ENCODE measurements at places on chromosomes 2 and 18.

DNA sequence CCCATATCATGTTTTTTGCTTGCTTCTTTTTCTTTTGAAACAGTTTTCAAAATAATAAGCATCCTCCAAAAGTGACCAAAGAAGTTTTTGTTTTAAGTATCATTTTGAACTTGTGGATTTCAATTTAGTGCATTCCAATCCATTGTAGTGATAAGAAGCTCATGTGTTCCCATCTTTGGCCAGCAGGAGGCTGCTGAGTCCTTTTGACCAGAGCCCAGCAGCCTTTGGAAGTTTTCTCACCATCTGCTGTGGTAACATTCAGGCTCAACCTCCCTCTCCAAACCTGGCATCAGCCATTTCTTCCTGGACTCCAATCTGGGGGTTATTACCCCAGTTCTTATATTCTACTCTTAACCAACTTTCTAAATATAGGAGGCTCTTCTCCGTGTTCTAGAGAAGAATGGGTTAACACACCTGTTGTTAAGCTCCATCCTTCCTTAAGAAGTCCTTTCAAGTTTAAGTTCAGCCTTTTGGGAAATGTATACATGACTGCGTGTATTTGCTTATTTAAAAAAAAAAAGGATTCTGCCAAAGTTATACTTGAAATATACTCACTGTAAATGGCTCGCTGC, 39.0 kb upstream of the MAL start:
- peak; percentile 44 for DNase-seq

GRCh38 chr2:136131484-136131960, 13.6 kb upstream of the CXCR4 start:
- no peak for DNase-seq

DNA sequence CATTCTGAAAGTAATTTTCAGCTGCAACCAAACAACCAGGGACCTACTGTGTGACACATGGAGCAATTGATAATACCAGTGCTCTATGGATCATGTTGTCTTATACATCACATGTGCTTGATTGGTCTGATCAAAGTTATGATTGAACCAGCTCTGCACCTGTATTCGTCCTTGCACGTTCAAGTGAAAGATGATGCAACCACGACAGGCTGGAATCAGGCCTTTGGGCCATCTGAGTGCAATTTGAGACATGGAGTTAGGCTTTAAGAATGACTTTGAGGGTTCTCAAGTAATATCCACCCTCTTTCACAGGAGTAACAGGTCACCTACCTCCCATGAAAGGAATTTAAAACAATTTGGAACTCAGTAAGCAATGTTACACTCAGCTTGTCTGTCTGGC, 165.2 kb downstream of the SLC8A1 start:
- no peak for DNase-seq

DNA sequence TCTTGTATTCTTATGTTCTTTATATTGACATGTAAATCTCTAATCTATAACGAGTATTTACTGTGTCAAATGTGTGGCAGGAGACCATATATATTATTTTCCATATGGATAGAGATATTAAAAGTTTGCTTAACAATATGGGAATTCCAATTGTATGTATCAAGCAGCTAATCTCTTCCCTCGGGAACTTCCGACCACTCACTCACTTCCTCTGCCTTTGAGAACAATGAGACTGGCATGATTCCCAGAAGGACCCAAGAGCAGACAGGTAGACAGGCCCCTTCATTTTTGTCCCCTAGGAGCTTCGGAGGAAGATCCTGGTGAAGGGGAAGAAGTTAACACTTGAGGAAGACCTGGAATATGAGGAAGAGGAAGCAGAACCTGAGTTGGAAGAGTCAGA, 24.1 kb downstream of the PLCD4 start:
- no peak for DNase-seq

DNA sequence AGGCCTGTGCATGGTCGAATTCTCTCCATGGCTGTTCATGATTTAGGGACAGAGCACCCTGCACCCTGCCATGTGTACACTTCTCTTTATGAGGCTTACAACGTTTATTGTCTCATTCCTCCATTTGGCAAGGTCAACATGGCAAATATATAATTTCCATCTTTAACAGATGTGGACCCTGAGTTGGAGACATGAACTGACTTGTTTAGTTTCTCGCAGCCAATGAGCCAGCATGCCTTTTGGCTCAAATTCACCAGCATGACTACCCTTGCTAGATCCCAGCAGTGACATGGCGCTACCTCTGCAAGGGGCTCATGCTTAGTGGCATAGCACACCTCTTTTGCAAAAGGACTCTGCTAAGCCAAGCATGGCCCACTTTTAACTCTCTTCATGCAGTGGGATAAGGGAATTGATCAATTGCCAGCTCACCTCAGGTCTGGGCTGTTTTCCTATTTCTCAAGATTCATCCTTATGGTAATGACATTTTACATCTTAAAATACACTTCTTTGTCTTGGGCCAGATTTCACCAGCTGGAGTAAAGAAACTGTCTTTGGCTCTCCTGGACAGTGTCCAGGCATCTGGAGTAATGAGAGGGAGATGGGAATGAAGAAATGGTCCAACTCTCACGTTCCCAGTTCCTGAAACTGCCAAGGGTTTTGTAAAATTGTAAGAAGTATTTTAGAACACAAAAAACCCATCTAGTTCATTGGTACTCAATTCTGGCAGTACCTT, 159.5 kb downstream of the SETBP1 start:
- DNase-seq: no peak

- DNase-seq: no peak
Observed at GRCh38 chr18:13175266-13175665, 43.3 kb upstream of the LDLRAD4 start.

DNA sequence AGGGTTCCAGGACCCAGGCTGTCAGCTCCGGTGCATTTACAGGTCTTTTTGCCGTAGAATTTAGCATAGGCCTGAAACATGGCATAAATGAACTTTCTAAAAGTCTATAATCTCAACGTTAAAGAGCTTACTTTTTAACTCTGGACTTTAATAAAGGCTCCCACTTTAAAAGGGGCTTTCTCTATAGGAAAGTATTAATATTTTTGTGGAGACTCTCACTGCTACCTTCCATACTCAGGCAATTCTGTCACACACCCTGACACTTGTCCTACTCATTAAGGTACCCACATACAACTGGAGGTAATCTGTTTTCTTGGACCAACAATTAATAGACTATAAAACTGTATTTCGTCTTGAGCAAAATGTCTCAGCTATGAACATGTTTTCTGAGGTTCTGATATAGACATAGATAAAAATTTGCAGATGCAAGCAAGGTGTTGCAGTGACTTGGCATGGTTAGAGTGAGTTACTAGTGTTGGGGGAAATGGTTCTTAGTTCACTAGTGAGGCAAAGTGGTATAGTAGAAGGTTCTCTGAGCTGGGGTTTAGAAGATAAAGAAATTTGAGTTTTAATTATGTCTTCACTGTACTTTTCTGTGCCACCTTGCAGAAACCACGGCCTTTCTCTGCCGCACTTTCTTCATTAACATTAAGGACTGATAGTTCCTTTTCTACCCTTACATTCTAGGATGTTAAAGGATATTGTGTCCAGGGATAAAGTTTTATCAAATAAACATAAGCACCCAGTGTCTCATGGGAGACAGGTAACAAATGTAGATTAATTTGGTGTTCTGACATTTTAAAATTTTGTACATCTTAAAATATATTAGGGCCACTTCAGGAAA, 10.8 kb upstream of the NR4A2 start:
- DNase-seq: no peak

GRCh38 chr2:190462181-190462580, 54.0 kb downstream of the MFSD6 start:
- no peak for DNase-seq

DNA sequence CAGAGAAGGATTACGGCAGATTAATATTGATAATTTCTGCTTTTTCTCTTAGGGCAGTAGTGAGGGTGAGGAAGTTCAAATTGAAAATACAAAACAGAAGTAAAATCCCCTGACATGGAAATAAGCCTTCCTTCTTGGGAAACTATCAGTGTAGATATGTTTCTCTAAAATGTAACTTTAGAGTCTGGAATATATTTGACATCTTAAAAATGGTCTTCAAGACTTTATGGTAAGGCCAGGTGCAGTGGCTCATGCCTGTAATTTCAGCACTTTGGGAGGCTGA, 33.0 kb downstream of the INPP5D start:
- DNase-seq: no peak

DNA sequence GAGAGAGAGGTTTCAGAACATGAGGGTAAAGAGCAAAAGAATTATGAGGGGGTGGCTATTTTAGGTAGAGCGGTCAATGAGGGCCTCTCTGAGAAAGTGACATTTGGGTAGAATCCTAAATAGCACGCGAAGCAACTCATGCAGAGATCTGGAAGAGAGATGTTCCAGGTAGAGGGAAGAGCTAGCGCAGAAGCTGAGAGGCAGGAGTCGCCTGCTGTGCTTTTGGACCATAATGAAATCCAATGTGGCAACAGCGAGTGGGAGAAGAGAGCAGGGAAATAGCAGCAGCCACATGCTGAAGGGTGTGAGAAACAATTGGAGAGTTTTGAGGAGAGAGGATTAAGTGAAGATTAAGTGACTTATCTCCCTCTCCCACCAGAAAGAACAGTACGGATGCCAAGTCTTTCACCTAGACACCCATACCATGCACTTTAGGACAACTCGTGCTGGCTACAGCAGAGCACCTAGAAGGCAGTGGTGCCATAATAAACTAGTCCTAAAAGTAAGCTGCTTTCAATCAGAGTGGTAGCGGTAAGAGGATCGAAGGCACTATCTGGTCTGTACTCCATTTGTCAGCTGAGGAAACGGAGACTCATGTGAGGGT, 129.7 kb downstream of the LRP2 start:
- no peak for DNase-seq

GRCh38 chr18:33781429-33781828, 203.4 kb downstream of the ASXL3 start:
- no peak for DNase-seq

DNA sequence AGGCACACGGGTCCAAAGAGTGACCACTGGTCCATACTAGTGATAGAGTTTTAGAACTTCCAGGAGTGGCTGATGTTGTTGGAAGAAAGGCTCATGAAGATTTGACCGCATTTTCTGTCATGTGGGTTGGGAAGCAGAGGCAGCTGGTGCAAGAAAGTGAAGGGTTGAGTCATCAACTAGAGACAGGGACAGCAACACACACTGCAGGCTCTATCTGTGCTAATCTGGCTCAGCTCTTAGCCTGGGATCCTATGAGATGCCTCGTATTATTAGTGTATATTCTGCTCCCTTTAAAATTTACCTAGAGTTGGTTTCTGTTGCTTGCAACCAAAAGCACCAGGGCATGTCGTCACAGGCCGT, 2.5 kb upstream of the SH3RF3 start:
- DNase-seq: no peak

GRCh38 chr2:68643011-68643873, at the start of gene PROKR1:
TSS of gene PROKR1 (plus strand) at chr2:68643579. CDS start at chr2:68645822, 2,243 bp downstream.
- peak; percentile 65 for DNase-seq

DNA sequence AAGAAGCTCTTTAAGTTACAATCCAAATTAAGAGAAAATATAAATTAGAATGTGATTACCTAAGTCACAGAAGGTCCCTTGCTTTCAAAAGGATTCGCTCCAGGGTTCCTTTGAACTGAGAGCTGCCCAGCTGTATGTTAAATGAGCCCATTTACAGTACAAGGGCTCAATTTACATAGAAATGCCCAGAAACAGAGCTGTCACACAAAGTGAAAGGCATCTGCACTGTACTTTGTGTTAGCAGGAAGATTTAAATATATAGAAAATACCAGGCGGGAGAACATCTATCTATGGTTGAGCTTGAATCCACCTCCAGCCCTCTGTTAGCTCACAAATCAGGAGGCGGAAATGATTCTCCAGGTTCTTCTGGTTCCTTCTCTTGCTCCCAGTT, 272.9 kb downstream of the PAX3 start:
- no peak for DNase-seq

- no peak for DNase-seq
Observed at GRCh38 chr2:218357236-218358177, 850 bp downstream of the CATIP start.

GRCh38 chr2:55161295-55162210, 70.5 kb downstream of the CLHC1 start:
- no peak for DNase-seq

GRCh38 chr18:13932285-13933025, 17.1 kb upstream of the MC2R start:
- DNase-seq: no peak

GRCh38 chr18:31606265-31606664, 14.6 kb downstream of the TTR start:
- DNase-seq: no peak

- DNase-seq: peak; percentile 82
Observed at GRCh38 chr2:127226520-127227263, 6.6 kb upstream of the CYP27C1 start.

DNA sequence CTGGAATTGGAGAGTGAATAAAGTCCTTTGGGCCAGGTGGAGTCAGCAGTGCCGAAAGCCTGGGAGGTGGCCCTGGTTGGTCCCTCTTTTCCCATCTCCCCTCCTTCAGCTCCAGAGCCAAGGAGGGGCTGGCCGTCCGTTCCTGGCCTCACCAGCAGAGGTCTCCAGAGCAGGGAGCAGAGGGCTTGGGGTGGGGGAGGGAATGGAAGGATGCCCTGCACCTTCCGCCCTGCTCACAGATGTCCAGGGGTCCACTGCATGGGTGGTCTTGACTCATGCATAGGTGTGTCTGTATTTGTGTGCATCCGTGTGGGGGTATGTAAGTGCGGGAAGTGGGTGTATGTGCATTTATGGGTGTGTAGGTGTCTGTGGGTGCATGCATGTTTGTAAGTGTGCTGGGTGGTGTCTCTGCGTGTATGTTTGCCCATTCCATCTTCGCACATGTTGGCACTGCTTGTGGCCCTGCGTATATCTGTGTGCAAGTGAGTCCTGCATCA, 201.8 kb downstream of the ZFP36L2 start:
- DNase-seq: peak; percentile 80

DNA sequence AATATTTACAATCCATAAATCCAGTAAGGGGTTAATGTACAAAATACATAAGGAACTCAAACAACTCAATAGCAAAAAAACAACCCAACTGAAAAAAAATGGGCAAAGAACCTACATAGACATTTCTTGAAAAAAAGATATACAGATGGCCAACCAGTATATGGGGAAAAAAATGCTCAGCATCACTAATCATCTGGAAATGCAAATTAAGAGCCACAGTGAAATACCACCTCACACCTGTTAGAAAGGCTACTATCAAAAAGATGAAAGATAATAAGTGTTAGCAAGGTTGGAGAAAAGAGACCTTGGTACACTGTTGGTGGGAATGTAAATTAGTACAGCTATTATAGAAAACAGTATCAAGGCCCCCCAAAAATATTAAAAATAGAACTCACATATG, 14.6 kb downstream of the AP1S3 start:
- no peak for DNase-seq

DNA sequence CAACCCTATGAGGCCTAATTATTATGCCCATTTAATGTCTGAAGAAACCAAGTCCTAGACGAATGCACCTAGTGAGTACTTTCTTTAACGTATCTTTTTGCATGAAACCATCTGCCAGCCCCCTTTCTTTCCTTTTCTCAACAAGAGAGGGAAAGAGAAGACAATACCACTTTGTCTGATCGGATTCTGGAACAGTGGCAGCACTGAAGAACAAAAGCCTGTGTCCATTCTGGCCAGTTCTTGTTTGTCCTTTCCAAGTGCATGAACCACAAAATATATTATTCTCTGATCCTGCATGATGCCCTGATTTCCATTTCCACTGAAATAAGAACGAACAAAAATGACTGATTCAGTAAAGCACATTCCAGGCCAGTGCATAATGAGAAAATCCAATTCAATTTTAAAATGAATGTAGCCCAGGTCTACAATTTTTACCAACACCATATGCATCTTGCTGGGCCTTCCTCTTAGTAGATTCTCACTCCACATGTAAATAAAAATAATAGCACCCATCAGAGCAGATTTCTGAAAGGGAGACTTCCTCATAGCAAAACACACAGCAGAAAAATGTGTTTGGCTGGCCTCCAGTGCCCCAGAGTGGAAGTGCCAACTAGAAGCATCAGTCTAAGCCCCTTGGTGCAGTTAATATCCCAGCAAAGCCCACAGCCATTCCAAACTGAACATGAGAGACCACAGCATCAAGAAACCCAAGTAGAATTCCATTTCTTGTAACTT, 422.6 kb upstream of the ID2 start:
- no peak for DNase-seq

Measured in hepatocyte (in vitro differentiated cells).